Peyer's patch (tissue), 4 donors: ENCODE measurements at places on chromosomes 2 and 18.
A peak's percentile ranks its signal among the peaks of the same experiment; 100 is the strongest.

DNA sequence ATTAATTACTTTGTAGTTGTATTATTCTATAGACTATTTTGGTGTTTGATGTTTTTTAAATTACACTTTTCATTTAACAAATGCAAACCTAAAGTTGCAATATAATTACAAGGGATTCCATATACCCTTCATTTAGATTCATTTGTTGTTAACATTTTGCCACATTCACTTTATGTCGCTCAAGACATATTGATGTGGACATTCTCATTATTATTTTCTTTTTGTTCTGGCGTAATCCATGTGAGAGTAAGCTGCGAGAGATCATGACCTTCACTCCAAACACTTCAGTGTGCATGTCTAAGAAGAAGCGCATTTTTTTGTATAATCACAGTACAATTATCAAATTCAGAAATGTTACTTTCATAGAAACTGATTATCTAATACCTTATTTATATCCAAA, 280.6 kb downstream of the CALCRL start:
- DNase-seq = no peak

- no peak for DNase-seq
Observed at GRCh38 chr2:76391678-76392077, 681.0 kb upstream of the GCFC2 start.

GRCh38 chr2:64996871-64997307, 7.7 kb downstream of the SLC1A4 start:
- no peak for DNase-seq

- DNase-seq = no peak
Observed at GRCh38 chr2:230176996-230177395, 42.8 kb downstream of the SP110 start.

GRCh38 chr18:45861926-45862325, 36.5 kb downstream of the SIGLEC15 start:
- no peak for DNase-seq

GRCh38 chr18:13229001-13229671, 10.6 kb downstream of the LDLRAD4 start:
- no peak for DNase-seq

DNA sequence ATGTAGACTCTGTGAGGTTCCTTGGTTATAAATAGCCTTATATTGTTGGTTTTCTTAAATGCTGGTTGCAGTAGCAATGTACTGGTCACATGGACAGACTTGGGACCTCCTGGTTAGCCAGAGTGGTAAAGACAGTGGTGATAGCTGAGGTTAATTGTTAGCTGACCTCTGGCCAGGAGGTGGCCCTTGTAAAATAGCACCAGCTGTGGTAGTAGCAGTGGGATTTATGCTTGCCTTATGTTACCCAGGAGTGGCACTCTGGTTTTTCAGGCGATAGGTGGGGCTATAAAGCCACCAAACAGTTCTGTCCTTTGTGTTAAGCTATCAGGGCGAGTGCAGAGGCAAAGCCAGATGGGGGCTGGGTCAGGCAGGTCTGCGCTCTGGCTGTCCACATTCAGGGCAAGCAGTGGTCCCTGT, 94.8 kb upstream of the SRD5A2 start:
- no peak for DNase-seq

- no peak for DNase-seq
Observed at GRCh38 chr2:150045601-150046000, 441.9 kb downstream of the RND3 start.

DNA sequence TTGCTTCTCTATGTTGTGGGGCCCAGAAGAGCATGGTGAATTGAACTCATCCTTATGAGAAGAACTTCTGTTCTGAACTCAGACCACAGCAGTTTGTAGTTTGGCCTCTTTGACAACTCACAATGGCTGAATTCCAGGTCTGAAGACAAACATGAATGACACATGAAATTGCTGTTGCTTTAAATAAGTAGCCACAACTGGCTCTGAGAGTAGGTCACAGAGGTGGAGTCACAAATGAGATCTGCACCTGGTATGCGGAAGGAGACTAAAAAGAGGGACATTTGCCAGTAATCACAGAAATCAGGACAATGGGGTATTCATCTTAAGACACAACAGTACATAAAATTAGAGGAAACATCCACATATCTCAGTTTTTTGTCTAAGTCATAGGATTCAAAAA, 290.3 kb upstream of the MMADHC start:
- DNase-seq = no peak

DNA sequence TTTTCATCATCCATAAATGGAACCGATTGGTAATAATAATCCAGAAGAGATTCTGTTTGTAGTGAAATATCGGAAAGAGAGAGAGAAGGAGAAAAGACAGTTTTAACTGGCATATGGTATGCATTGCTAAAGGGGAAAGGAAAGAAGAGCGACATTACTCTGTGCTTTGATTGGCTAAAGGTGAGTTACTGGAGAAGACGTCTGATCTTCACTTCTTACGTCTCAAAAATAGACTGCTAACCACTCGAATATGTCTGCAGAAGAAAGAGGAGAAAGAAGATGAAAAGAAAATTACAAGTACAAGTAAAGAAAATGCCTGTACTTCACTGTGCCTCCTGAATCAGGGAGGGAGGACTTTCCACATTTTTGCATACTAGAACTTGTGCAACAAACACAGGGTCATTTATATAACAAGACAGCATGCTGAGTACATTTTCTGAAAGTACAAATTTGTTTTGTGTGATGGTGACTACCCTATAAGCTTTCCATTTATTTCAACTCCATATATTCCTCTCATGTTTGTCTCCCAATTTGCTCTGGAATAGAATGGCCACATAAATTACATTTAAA, 787.2 kb downstream of the RNF144A start:
- DNase-seq = no peak

DNA sequence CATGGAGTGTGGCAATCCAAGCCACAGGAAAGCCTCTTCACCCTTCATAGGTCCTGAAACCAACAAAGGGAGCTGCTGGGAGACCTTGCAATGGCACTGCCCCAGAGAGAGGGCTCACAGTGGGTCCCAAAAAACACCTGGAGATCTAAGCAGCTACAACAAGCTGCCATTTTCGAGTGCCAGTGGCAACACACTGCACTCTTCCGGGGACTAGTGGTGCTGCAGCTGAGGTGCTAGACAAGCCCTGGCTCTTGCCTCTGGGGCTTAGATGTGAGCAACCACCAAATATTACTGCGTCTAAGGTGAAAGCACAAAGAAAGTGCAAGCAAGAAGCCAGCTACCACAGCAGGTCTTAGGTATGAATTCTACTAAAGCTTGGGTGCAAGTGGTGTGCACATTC, 192.9 kb downstream of the NOL4 start:
- no peak for DNase-seq

GRCh38 chr2:49367003-49367402, 212.7 kb upstream of the FSHR start:
- no peak for DNase-seq

DNA sequence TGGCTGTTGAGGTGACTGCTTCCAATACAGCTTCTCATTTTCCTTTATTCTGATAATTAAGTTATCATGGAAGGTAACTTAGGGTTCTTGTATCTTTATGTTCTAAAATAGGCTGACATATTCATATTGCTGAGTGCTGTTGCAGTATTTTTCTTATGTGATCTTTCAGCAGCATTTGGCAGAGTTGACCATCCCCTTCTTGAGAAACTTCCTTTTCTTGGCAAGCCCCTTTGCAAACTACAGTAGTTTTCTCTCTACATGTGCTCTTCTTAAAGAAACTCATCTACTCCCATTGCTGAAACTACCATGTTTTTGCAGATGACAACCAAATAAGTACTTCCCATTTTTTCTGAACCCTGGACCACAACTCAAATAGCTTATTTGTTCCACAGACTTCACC, 476.5 kb upstream of the TRIB2 start:
- no peak for DNase-seq

GRCh38 chr2:56021579-56021978, 98.0 kb upstream of the EFEMP1 start:
- no peak for DNase-seq

DNA sequence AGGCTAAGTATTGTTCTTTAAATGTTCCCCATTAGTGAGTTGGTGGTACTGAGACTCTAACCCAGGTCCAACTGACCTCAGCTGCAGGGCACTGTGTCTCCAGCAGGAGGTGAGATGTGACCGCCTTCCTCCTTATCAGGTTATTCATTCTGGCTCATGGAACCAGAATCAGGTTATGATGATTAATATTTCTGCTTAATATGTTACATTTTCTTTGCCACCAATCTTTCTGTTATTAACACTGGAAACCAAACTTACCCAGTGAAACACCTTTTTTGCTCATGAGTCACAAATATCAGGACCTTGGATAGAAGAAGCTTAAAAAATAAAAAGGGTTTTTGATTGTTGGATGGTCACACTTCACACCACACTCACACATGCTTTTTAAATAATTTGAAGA, 85.4 kb downstream of the DPP4 start:
- no peak for DNase-seq

GRCh38 chr2:28664120-28664842, 87.3 kb upstream of the PPP1CB start:
- peak; percentile 74 for DNase-seq

- no peak for DNase-seq
Observed at GRCh38 chr18:67695684-67696083, 179.2 kb upstream of the DSEL start.

DNA sequence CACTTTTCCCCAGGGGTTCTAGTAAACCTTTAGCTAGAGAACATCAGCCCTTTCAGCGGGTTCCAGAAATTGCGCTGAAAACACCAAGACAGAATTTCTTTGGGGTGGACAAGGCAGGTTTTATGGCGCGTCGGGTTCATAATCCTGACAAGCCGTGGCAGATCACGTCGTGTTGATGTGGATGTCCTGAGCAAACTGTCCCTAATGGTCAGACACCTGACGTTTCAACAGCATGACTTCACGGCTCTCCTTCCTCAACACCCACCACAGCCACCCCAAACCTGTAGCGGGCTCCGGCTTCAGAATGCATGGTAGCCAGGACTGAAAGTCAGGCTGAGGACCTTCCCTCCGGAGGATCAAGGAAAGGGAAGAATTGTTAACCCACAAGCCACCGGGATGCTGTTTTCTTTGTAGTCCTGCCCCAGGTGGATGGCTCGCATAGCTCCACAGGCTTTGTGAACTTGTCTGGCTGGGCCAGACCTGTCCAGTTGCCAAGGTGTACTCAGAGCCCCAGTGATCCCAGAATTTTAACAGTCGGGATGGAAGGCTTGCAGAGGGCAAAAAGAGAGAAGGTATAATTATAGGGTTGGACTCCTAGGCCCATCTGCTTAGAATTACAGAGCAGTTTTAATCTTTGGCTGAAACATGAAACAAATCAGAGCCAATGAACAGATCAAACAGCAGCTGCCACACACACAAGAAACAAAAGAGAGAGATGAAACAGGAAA, 1.5 kb downstream of the APCDD1 start:
- DNase-seq = no peak

GRCh38 chr2:39881494-39881893, 102.4 kb upstream of the THUMPD2 start:
- DNase-seq = no peak

DNA sequence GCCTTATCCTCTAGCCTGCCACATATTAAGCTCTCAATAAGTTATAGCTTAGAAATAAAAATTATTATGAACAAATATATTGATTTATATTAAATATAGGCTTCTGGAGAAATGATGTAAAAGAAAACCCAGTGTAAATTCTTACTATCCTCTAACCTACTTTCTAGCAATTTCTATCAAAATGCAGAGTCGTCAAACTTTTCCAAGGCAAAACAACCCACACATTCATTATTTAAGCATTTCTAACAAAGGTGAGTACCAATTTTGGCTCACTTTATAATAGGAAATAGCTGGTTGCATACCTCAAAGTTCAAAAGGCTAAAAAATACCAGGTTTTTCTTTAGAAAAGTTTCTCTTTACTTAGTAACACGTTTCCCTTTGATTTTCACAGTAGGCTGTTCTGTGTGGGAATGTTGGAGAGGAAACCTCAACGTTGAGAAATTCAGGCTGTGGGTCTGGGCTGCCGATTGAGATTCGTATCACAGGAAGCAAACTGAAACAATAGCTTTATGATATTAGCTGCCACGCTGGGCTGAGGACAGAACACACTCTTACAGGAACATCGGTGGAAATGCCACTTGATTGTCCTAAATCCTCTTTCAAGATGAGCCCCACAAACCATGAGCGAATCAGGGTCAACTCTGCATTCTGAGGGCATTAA, 53.0 kb downstream of the EPAS1 start:
- DNase-seq = no peak

DNA sequence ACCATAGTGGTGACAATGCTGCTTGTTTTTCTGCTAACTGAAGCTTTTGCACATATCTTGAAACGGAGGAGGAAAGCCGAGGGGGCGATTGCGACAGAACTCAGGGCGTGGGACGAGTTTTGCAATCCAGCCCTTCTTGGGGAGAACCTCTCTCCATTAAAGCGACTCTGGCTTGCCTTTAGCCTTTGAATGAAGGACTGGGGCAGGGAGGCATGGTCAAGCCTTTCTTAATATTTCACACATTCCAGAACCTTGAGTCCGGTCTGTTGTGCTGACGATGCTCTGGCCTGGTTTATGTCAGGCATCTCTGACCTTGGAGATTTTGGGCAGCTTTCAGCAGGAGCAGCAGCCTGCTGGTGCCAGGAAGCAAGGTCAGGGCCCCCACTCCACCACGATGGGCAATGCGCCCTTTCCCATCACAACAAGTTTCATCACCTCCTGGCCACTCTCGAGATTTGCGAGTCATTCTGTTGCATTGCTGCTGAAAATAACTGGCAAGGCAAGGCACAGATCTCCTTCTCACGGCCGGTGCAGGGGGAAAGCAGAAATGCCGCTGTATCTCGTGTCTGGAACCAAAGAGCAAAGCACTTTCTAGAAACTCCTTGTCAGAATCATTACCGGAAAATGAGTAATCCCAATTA, 10.8 kb downstream of the EMILIN2 start:
- peak; percentile 61 for DNase-seq

- DNase-seq = no peak
Observed at GRCh38 chr2:67561457-67561965, 164.4 kb downstream of the ETAA1 start.

GRCh38 chr2:44616667-44617155, 255.0 kb downstream of the CAMKMT start:
- no peak for DNase-seq

DNA sequence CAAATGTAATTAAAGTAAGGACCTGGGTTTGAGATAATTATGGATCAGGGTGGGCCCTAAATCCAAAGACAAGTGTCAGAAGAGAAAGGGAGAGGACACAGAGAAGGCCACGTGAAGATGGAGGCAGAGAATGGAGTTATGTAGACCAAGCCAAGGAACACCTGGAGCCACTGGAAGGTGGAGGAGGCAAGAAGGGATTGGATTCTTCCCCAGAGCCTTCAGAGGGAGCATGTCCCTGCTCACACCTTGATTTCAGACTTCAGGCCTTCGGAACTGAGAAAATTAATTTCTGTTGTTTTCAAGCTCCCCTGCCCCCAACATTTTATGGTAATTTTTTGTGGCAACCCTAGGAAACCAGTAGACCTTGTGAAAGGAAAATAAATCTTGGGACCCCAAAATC, 19.6 kb downstream of the CAPN14 start:
- DNase-seq = no peak
